ENCODE measurements at places on chromosomes 7 and 10.

DNA sequence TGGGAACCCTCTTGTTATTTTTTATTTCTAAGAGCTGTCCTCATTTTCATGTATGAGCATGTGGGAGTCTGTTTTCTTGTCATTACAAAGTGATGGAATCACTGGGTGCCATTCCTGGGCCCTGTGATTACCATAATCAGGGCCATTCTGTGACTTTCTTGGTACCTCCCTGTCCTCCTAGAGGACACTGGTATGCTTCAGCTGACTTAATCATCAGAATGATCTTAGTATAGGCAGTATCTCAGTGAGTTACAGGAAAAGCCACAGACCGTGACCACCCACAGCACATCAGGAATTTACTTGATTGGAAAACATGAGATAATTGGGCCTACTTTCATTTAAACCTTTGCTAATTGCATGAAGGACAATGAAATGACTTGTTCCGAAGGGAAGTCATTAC, 7.2 kb downstream of the NOM1 start:
- DNase-seq = no peak

GRCh38 chr7:118040562-118040961, 143.4 kb upstream of the LSM8 start:
- DNase-seq = no peak

GRCh38 chr7:157843336-157844140, 506.7 kb downstream of the DNAJB6 start:
- DNase-seq = no peak

DNA sequence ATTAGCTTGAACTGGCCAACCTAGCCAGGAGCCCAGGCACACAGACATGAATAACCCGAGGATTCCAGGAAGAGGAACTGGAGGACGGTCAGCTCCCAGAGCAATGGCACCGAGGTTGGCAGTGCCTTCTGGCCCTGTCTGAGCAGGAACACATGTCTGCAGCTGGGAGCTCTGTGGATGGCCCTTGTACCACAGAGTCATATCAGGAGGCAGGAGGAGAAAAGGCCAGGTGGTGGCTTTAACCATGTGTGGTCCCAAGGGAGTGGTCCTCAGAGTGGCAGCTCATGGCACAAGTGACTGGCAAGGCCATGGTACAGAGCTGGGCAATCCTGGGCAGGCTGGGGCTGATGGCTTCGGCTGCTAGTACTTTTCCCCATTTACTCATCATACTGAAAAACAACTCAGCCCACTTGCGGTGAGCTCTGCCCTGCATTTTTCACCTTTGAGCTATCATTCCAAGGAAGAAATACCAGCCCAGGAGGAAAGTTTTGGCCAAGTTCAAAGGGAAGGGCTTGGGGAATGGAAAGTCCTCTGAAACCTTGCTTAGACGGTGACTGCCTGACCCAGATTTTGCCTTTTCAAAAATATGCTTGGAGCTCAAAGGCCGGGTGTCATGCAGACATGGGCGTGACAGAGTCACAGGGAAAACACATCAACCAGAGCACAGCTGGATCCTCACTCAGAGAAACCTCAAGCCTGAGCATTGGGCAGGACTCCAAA, 25.7 kb upstream of the LOXL4 start:
- no peak for DNase-seq

DNA sequence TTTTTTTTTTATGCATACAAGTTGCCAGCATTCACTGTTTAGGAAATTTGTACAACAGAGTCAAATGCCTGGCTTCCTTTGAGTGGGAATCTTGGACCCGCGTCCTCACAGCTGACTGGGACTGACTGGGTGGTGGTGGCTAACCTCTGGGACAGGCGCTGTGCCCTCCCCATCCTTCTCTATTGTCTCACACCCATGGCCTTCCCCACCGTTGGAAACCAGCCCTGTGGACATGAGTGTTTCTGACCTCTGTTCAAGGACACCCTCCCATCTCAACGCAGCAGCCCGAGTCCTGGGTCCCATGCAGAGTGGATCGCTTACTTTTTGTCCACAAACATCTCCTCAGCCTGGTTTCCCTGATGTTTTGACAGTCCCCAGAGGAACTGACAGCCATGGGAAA, 125.1 kb upstream of the PPIF start:
- no peak for DNase-seq

GRCh38 chr7:72032934-72033333, 379.2 kb downstream of the CALN1 start:
- peak; percentile 27 for DNase-seq

DNA sequence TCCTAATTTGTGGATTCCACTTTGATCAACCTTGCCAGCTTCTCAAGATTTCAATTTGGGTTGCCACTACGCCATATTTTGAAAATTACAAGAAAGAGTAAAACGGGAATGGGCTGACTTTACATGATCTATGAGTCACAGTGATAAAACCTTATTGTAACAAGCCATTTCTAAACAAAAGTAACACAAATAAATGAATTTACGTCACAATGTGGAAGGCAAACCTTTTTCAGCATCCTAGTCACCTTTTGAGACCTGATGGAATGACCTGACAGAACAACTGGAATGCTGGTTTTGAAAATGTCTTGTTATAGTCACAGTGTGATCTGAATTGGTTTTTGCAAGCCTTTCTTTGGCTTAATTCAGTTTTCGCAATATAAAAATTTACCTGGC, 85.9 kb downstream of the CDK6 start:
- DNase-seq = no peak

DNA sequence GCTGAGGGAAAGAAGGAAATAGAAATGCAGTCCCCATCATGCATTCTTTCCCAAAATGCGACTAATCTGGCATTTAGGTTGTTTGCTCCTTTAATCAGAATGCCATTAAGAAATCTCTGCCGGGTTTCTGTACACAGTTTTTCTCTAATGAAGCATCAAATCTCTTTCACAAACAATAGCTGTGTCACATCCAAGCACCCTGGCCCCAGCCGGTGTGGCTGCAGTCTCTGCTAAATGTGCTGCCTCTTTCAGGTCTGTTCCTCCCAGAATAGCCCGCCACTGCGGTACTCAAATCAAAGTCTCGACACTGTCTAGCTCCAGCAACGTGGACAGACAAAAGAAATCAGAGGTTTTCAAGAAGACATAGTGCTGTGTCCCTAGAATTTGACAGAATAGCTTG, 343.8 kb downstream of the KCNMA1 start:
- DNase-seq = no peak

GRCh38 chr7:25967278-25968204, 184.5 kb upstream of the NFE2L3 start:
- peak; percentile 16 for DNase-seq

DNA sequence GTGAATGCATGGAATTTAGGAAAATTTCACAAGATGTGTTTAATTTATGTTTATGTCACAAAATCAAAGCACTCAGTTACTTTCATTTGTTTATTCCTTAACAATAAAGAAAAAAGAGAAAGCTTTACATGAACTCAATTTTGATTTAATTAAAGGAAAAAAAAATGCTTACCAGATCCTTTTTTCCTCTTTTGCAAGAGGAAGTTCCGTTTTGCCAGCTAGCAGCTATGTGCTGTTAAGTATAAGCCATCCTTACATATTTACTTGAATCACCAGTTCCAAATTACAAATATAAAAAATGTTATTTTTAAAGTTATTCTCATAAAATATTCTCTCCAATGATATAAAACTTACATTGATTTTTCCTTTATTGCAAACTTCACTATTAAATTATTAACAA, 12.7 kb downstream of the MRC1 start:
- DNase-seq = peak; percentile 63

GRCh38 chr10:116728526-116729096, 13.8 kb downstream of the HSPA12A start:
- DNase-seq = no peak

DNA sequence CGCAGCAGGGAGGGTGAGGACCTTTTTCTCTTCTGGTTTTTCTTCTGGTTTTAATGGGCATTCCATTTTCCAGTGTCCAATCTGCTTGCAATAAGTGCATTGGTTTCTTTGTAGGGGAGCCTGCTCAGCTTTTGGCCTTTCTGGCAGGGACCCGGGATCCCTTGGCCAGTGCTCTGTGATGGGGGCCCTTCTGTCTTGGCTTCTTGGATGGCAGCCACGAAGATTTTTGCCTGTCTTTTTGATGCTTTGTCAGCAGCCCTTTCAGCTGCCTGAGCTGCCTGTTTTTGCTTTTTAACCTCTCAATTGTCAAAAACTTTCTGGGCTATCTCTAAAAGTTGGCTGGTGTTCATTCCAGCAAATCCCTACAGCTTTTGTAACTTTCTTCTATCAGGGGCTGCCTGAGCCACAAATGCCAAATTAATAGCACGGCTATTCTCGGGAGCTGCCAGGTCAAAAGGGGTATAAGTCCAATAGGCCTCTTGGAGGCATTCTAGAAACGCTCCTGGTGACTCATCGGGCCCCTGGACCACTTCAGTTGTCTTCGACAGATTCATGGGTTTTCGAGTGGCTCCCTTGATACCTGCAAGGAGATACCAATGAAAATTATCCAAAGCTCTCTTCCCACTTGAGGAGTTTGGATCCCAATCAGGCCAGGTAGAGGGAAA, 179.9 kb upstream of the MBL2 start:
- no peak for DNase-seq

DNA sequence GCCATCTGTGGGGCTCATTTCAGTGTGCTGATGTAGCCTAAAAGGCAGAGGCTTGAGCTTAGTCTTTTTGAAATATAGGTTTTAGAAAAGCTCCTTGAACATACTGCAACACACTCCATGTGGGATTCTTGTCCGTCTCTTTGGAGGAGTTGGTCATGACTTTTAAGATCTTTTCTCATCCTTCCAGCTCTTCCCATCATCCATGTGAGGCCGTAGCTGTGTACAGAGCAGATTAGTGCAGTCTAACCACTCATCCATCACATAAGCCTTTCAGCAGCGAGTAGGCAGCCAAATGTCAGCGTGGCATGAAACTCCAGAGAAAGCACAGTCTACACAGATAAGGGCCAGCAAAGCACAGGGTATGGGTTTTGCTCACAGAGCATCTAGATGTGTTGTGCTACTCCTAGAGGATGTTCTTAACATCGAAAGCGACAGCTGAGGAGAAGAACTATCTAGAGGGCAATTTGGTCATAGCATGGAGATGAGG, 28.1 kb upstream of the NPVF start:
- DNase-seq = no peak

DNA sequence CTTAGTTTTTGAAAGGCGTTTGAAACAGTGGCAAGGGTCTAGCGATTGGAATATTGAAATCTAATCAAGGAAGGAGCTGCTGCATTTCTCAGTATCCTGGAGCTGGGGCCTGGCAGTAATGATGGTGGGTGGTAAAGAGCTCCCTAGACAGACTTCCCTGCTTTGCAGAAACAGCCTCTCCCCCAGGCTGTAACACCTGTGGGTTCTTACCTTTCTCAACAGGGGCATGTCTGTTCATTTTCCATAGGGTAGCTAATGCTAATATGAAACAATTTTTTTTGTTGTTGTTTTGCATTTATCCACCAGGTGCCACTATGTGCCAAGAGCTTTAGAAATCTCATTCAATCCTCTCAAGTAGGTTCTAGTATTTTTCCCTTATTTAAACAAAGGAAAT, 345.5 kb downstream of the REEP3 start:
- no peak for DNase-seq

DNA sequence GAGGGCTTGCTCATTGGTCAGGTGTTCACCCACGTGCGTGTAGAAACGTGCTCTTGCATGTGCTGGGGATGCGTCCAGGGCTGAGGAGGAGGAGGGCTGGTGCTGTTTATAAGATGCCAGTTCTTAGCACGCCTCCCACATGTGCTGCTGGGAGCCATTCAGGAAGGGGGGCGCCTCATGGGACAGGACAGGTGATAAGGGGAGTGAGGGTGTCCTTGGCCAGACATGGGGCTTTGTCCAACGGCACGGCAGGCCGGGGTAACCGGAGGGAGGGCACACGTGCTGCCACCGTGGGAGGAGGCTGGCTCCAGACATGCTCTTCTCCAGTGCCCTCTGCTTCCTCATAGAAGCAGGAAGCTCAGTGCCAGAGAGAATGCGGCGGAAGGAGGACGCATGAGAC, 150.0 kb downstream of the ZMYND11 start:
- peak; percentile 7 for DNase-seq

GRCh38 chr10:12417331-12417730, 68.0 kb downstream of the CAMK1D start:
- DNase-seq = no peak

GRCh38 chr7:13181216-13181615, 493.8 kb downstream of the ARL4A start:
- no peak for DNase-seq

DNA sequence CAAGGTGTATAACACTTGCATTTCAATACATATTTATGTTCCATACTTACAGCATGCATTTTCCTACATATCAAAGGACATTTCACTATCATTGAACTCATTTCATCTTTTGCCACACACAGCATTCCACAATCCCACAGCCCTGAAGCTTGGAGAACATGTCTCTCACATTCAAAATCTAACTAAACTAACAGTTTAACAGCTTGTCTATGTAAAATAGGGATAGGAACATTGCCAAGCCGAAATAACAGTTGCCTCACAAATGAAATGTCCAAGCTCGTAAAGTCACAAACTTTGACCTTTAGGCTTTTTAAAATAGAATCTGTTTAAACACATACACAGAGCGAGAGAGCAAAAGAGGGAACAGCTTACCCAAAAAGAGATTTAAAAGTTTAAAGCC, 65.3 kb downstream of the HGF start:
- no peak for DNase-seq

DNA sequence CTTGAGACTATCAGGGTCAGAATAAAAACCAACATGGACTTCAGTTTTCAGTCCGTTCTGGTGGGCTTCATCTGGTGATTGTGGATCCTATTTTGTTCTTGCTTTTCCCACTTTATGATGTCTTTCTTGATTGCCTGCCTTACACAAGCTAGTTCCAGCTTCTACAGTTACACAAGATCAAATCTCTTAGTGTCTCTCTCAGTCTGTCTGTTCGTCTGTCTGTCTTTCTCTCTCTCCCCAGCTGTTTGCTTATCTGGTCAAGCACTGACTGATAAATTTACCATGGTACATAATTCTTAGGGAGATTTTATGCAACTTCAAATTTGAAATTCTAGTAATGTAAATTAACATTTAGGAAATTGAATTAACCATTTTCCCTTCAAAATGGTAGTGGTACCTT, 35.8 kb downstream of the TAX1BP1 start:
- no peak for DNase-seq

DNA sequence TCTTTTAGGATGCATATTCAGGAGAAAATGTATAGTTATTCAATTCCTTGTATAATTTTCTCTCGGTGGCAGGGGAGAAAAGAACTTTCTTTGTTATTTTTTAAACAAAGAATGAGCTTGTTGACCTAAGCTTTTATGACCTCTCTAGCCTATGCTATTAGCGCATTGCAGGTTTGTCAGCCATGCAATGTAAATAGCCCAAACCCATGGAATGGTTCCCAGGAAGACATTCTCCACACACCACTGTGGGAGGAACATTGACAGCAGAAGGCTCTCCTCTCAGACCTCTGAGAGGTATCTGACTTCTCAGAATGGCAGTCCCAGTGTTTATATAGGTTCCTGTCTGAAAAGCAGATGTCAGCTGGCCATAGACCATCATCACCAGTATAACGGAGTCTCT, 19.6 kb upstream of the AGBL3 start:
- no peak for DNase-seq

DNA sequence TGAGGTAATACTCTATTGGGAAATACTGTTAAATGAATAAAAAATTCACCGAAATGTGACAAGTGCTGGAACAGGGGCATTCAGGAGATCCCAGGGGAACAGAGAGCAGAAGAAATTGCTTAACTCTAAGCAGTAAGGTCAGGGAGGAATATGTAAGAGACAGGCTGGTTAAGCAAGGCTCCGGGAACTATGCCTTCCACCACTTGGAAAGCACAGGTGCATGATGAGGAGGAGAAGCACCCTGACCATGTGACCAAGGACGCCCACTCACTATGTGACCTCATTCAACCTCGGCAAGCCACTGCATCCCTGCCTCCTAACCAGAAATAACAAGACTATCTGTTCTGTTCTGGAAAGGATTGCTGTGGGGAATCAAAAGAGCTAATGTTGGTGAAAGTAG, 218.4 kb downstream of the ELMO1 start:
- peak; percentile 44 for DNase-seq
